AG04449 (cell line): ENCODE measurements at places on chromosomes 4 and X.

DNA sequence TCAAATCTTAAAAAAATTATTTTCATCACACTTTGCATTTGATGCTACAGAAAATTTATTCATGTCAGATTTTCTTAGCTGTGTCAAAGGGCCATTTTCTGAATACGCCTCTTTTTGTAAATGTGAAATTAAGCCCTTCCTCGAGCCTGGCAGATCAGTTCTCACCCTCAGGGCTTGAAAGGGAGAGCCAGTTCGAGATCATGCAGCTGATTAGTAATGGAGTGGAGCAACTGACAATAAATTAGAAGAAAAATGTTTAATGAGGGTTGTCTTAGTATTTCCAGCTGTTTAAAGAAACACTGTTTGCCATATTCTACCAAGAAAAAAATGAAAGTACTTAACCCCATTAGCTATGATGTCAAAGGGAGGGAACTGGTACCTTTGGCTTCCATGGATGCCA, 28.7 kb downstream of the CC2D2A start:
- DNase-seq, result no peak

DNA sequence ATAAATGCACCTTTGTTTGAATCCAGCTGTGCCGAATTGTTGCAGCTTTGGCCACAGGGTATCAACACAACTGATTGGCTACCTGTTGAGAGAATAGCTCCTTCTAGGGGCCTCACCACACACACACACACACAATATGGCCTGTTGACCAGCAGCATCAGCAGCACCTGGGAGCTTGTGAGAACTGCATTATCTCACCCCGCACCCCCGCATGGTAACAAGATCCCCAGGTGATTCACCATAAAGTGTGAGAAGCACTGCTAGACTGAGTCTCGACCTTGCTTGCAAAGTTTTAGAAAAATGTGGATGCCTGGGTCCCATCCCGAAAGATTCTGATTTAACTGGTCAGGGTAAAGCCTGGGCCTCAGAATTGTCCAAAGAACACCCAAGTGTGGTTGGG, 176.9 kb upstream of the PRPS2 start:
- no peak for DNase-seq

DNA sequence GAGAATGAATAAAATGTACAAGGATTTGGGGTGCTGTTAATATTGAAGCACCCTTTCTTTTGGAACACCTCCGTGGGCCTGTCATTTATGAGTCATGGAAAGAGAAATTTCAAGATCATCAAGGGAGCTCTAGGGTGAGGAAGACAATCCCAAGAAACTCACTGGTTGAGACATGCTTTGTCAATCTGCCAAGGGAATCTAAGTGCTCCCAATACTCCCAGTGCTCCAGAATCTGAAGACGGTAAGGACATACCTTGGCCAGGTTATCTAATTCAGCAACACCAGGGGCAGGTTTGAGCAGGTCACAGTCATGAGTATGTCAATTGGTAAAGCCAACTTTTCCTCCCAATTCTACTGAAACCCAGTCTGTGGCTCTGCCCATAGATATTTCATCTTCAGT, 556.4 kb upstream of the CPEB2 start:
- DNase-seq, result no peak

DNA sequence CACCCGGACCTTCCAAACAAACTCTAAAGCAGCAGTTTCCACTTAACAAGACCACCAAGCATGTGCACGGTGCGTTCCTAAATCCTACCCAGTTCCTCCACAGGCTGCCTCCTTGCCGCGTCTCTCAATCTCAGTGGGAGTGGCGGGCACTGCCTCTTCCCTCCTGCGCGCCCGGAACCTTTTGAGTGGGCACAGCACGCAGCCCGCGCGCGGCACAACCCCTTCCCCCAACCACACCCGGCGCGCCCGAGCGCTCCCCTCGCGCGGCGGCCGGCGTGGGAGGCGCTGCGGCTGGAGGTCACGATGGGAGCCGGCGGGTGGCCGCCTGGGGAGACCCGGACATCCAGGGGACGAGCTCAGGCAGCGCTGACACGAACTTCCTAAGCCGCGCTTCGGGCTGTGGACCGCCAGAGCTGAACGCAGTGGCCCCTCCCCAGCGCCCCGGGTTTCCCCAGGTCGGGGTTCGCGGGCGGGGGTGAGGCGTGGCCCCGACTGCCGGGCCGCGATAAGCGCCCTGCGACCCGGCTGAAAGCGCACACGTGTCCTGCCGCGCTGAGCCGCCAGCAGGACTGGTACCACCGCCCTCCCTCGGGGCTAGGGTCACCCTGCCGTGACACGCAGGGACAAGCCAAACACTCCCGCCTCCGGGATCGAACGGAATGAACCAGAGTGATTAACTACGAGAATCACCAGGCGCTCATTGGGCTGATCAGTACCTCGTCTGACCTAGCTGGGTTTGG, at the start of gene ABCG2:
Gene ABCG2, minus strand, starts transcription at position 151 of the 740 bp plus-strand sequence. CDS start 18,644 bp downstream, outside the sequence.
- no peak for DNase-seq

- no peak for DNase-seq
Measured at GRCh38 chr4:132958457-132959263, 190.4 kb upstream of the PCDH10 start.

DNA sequence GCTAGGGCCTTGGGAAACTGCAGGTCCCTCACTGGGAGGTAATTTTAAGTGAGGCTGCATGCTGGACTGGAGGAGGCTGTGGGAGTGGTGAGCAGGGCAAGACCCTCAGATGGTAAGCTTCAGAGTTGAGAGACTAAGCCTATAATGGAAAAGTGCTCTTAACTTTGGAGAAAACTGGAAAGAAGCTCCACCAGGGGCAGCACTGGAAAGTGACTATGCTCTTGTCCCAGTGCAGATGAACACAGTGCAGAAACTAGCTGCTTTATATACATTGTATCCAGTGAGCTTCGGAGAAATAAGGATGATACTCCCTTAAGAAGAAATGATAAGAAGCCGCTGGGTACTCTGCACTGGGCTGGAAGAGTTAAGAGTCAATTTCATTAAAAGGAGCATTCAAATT, 3.2 kb upstream of the MAGEB2 start:
- no peak for DNase-seq

DNA sequence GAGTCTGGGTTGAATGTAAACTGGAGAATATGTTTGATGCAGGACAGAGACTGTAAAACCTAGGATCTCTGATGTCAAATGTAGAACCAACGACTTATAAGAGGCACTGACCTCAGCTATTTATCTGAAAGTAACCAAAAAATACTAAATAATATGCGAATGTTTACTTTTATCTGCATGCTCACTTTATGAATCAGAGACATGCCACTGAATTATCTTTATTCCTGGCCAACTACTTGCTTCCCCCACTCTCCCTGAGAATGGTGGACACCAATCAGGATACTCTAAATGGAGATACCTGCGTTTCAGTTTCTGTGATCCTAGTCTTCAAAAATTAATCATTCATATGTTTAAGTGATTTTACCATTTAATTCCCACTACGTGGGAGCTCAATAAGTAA, 1038.4 kb upstream of the PABPC4L start:
- no peak for DNase-seq

- no peak for DNase-seq
Measured at GRCh38 chrX:129689796-129690195, 35.0 kb upstream of the APLN start.

DNA sequence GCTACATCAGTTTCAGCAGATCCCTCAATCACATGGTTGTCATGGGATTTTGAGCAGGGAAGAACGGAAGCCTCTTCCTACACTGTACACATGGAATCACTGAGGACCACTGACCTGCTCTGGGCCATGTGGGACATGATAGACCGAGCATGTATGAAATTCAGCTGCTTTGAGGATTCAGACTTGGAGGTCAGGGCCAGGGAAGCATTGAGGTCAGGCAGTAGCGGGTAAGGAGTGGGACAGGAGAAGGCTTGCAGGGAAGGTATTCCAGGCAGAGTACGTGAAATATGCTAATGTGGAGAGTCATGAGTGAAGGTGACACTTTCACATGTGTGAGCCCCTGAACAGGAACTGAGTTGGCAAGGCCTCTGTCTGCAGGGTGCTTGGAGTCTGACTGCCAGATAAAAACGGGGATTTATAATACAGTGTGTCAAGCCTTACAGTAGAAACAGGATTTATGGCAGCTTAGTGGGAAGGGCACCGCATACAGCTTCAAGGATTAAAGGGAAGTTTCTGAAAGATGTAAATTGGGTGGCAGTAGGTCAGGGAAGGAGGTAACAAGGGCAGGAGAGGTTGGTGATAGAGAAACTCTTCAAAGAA, 111.7 kb downstream of the STK32B start:
- DNase-seq, result no peak

DNA sequence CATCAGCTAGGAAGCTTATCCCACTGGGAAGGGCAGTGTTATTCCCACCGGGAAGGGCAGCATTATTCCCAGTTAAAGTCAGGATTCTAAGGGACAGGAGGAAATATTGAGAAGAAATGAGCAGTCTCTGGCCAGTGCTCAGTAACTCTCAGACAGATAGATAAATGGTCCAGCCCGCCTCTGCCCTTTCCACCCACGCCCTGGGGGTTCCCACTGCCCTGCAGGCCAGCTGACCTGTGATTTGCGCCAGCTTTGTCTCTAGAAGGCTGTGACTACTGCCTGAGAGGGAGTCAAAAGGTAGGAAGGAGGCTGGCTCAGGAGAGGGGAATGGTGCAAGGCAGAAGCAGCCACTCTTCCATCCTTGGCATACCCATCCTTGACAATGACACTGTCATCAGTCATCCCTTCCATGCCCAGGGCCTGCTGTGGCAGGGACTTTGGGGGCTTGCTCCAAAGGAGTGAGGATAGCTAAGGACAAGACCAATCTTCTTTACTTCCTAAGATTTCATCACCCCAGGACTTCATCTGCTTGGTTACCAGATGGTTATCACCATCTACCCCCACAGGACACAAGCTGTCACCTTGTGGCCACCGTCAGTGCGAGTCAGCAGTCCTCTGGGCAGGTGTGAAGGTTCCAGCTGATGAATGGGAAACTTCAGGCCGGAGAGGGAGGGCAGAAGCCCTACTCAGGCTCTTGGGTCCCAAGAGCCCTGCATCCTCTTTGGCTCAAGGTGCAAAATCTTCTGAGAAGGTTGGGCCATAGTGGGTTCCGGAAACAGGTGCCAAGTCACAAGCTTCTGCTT, 49.5 kb downstream of the SEPSECS start:
- DNase-seq, result no peak

DNA sequence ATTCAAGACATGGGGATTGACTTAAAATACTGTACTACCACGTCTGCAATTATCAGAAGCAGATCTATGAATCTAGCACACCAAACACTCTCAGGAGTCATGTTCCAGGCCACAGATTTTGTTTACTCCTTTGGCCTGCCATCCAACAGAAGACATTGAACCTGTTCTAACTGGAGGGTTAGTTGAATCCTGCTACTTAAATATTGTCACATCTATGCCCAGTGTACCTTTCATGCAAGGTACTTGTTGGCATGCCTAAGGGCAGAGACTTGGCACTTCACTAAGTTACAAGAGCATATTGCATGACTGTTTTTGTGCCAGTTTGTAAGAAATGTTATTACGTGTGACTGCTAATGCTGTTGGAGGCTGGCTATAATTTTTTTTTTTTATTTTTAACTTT, 126.9 kb upstream of the BCOR start:
- no peak for DNase-seq

DNA sequence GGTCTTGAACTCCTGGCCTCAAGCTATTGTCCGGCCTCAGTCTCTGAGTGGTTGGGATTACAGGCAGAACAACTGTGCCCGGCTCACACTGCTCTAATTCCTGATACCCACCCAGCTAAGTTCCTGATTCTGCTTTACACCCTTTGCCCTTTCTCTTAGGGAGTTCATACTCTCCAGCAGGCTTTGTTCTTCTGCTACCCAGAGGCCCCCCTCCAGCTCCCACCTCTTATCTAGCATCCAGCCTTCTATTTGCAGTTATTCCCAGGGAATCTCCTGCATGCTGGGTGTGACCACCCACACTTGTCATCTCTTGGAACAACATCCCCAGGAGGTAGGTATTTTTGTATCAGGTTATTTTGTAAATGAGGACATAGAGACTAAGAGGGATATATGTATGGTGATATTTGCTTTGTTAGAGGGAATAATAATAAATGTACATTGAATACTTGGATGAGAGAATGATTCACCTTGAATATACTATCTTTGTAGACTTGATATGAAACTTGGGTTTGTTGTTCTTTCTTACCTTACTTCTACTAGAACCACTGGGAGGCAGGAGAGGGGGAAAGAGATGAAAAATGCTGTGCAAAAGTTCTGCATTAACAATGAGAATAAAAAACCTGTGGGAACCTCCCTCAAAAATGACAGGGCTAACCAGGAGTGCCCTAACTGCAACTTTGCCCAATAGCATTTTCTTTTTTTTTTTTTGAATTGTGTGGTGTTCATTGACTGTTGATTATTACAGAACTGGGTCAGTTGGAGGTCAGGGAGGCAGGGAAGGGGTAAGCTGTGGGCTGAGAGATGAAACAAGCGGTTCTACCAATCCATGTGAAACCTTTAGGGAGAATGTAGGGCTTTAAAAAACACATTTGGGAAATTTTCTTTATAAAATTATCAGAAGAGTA, 157.4 kb downstream of the SPRY1 start:
- no peak for DNase-seq

DNA sequence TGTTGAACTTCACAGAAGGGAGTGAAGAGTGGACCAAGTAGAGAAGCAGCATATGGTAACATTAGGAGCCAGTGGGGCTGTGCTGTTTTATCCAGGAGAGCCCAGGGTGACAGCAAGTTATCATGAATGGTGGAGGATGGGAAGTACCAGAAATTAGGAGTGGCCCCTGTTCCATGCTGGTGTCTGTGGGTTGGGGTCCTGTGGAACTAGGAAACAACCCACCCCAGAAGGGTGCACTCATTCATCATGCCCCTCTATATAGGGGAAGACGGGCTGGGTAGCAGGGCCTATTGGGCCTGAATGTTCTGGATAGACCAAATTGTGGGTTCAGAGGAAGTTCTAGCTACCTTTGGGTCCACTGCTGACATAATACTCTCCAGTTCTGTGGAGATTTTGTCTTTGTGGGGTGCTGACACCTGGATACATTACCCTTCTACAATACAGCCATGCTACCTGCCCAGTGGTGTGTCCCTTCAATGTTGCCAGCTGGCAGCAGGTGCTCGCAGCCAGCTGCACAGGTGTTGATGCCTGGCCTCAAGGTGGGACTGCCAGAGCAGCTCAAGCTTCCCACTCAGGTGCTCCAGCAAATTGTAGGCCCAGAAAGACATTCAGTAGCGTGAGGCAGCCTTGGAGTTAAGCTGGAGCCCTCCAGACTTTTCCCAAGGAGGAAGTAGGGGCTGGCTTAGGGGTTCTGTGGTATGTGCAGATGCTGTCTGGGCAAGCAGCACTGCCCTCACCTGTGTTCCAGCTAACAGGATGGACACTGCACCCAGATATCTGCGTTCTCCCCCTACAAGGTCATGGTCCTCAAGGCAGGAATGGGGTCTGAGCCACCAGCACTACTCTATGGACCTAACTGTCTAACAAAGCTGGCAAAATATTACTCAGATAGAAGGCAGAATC, 106.5 kb downstream of the NHSL2 start:
- DNase-seq, result no peak

GRCh38 chrX:72366701-72367454, 61.2 kb upstream of the CITED1 start:
- DNase-seq, result no peak

DNA sequence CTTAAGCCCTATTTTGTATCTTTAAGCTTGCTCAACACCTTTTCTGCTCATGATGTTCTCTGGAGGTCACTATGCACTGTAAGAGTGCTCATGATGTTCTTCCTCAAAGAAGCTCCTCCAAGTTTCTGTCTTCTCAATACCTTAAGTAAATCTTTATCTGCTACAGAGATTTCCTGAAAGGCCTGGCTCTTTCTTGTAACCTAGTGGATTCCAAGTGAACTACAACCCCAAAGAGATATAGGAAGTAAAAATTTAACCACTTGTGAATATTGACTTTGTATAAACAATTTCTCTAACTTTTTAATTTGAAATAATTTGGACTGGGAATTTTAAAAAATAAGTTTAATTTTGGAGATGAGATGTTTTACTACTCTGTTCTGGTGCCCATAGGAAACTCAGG, 39.3 kb upstream of the XK start:
- DNase-seq, result no peak

- no peak for DNase-seq
Measured at GRCh38 chr4:115234405-115235093, 121.1 kb upstream of the NDST4 start.
